ENCODE measurements at places on chromosomes 6 and 20.

DNA sequence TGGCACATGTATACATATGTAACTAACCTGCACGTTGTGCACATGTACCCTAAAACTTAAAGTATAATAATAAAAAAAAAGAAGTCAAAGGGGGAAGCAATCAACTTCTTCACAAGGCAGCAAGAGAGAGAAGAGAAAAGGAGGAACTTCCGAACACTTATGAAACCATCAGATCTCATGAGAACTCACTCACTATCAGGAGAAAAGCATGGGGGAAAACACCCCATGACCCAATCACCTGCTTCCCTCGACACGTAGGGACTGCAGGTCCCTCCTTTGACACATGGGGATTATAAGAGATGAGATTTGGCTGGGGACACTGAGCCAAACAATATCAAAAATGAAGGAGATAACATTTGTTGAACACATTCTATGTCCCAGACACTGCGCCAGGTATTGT is 94.8 kb upstream of the PHACTR1 start:
- DNase-seq: no peak

GRCh38 chr6:109488001-109488400 is 5.0 kb upstream of the ZBTB24 start:
- no peak for DNase-seq

GRCh38 chr6:56699066-56699654 is 56.5 kb upstream of the DST start:
- DNase-seq: no peak

DNA sequence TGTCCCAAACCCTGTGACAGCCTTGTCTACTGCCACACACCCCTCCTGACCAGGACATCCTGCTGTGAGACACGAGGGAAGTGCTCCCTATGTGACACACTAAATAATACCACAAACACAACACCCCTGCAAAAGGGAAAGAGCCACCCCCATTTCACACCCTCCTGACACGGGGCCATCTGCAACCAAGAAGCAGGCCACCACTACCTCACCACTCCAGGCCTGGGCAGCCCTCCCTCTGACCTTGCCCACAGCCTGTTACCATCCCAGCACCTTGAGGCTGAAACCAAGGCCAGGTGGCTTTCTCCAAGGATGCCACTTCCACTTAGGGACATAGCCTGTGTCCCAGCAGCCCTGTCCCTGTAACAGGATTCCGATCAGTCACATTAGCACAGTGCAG is 68.2 kb downstream of the NINL start:
- no peak for DNase-seq

DNA sequence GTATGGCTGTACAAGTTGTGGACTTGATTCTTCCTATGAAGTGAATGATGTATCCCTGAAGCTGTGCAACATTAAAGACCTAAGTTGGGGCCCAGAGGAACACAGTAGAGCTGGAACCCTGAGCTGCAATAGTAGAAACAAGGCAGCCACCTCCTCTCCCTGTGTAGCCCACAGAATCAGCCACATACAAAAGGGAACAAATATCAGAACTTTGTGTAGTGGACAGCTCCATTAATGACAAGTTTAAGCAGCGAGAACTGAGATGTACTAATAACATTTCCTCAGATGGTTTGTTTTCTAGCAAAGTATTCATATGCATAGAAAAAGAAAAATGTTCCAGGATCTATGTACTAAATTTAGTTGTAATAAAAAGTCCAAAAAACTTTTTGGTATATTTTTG is 19.2 kb downstream of the PHACTR1 start:
- no peak for DNase-seq

GRCh38 chr20:59378966-59379365 is 78.6 kb downstream of the EDN3 start:
- DNase-seq: no peak

- no peak for DNase-seq
Measured at GRCh38 chr6:90025523-90026061, 131.3 kb downstream of the GJA10 start.

DNA sequence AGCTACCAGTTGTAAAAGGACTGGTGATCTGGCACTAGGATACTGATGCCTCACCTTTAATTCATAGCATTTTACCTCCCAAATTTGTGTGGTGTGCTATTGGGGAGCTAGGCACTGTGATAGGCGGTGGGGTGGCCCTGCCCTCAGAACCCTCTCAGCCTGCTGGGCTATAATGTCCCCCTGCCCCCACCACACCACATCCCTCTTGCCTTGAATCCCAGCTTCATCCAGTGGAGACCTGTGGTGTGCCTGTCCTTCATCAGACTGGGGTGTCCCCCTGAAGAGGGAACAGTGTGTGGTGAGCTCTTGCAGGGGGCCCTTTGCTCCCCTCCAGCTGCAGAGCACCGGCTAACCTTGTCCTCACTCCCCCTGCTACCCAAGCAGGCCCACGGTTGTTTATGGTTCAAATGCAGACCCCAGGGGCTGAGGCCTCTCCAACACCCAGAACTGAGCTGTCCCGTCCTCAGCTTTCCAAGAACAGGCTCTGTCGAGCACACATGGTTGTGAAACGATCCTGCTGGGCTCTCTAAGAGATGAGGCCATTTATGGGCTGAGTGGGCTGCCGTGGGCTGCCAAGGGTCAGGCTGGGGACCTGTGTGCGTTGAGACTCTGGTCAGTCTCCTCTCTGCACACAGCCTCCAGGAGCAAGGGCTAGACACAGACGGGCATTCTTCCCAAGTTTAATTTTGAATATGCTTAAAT is 26.9 kb upstream of the VEGFA start:
- DNase-seq: no peak

All from GM12864 (cell line).